ENCODE measurements at places on chromosomes 4 and X.

GRCh38 chrX:153372949-153373348, 28.2 kb downstream of the PNMA6E start:
- no peak for DNase-seq

DNA sequence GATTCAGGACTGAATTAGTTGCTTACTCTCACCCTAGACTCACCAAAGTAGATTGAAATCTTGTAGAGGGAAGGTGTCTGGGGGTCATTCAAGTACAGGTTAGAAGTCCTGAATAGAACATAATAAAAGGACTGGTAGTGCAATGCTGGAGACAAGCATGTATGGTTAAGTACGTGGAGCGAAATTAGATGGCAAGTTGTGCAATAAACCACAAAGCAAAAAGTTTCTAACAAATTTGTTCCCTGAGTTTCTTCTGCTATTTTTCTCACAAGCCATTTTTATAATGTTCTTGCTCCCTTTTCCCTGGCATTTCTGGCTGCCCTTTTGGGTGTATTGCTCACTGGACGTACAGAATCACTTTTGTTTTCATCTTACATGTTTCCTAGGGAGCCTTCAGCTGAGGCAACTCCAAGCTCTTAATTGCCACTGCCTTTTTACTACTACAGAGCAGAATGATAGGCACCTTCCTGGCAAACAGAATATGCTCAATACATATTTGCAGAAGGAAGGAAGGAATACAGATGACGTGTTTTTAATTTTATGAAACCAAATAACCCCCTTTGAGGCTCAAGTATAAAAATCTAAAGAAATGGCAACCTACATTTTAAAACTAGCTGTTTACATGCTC, 23.4 kb downstream of the LANCL3 start:
- no peak for DNase-seq

- DNase-seq, result no peak
These were observed 54.4 kb downstream of the KLHL13 start for GRCh38 chrX:118062048-118062789.

- no peak for DNase-seq
These were observed 51.5 kb upstream of the SLC4A4 start for GRCh38 chr4:71287305-71287704.

- no peak for DNase-seq
These were observed 53.2 kb upstream of the CHRNA9 start for GRCh38 chr4:40281913-40282312.

DNA sequence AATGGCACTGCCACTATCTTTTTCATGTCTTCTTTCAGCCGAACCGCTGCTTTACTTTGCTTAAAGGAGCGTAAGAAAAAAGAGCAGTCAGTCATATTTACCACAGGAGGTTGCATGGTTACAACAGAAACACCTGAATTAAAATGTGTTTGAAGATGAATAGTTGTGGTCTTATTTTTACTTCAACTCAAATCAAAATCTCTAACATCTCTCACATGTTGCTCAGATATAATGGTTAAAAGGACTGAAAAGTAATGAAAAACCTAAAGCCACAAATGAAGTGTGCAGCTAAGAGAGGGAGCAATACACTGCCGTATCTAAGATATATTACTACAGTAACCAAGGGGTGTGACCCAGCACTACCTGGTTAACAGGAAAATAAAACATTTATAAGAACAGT, 27.4 kb downstream of the FAM13A start:
- DNase-seq, result no peak

GRCh38 chr4:127995776-127996175, 30.6 kb downstream of the ABHD18 start:
- no peak for DNase-seq

- DNase-seq, result no peak
These were observed 22.4 kb upstream of the ARMCX4 start for GRCh38 chrX:101462892-101463291.

- no peak for DNase-seq
These were observed 102.6 kb upstream of the SCML1 start for GRCh38 chrX:17634542-17635207.

DNA sequence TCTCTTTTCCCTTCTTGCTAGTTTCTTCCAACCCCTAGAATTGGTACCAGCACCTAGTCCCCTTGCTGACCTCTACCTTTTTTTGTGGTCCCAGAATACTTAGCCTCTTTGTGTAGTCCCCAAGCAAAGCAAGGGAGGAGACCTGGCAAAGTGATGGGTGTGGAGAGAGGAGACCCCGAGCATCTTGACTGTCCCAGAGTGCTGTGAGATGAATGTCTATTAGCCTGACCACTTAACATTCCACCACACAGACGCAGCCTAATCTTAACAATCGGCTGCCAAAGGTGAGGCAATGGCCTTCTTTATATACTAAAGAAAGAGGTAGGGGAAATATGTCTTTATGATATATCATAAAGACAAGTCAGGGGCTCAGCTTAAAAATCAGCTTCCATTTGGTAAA, 55.9 kb downstream of the TRIM2 start:
- DNase-seq, result no peak

- DNase-seq, result no peak
These were observed 2.0 kb downstream of the SETD7 start for GRCh38 chr4:139553751-139554641.

DNA sequence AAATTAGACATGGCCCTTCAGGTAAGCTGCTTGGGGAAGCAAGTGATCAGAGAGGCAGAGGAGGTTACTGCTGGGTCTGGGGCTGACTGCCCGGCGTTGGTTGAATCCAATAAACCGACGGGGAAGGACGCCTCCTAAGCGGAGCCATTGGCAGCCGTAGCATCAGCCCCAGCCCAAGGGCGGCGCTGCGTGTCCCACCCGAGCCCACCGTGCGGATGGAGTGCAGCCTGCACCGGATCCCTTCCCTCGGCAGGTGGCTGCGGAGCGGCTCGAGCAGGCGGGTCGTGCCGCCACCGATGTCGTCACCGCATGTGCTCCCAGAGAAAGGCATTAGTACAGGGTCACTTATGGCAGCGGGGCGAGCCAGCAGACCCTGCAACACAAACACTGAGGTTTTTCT, 82.1 kb downstream of the ALPK1 start:
- DNase-seq, result no peak

- no peak for DNase-seq
These were observed 9.6 kb upstream of the DLG3 start for GRCh38 chrX:70434914-70435586.

DNA sequence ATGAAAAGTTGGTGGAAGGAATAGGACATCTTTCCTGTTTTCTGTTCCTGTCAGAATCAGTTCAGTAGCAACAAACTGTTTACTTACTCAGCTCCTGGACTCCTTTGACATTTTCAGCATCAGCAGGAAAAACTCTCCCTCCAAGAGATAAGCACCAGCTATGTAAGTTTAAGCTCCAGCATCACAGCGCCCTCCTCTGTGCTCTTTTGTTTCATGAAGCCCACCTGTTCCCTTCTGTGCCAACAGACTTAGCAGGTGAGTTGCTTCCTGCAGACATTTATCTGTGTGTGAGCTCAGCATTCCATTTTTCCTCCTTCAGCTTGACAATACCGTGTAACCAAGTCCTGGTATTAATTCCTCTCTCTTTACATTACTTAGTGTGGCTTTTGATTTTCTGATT, 644.1 kb upstream of the AGA start:
- no peak for DNase-seq

DNA sequence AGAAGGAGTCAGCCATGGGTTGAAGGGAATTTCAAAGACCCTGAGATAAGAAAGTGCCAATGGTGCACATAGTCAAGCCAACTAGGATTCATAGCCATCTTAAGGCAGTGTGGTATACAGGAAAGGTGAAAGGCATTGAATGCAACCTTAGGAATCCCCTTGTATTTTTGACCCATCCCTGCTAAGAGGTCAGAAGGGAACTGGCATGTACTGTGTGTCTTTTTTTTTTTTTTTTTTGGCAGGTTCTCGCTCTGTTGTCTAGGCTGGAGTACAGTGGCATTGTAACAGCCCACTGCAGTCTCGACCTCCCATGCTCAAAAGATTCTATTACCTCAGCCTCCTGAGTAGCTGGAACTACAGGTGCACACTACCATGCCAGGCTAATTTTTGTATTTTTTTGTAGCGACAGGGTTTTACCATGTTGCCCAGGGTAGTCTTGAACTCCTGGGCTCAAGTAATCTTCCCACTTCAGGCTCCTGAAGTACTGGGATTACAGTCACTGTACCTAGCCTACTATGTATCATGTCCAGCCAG, 40.8 kb downstream of the VSIG4 start:
- no peak for DNase-seq

DNA sequence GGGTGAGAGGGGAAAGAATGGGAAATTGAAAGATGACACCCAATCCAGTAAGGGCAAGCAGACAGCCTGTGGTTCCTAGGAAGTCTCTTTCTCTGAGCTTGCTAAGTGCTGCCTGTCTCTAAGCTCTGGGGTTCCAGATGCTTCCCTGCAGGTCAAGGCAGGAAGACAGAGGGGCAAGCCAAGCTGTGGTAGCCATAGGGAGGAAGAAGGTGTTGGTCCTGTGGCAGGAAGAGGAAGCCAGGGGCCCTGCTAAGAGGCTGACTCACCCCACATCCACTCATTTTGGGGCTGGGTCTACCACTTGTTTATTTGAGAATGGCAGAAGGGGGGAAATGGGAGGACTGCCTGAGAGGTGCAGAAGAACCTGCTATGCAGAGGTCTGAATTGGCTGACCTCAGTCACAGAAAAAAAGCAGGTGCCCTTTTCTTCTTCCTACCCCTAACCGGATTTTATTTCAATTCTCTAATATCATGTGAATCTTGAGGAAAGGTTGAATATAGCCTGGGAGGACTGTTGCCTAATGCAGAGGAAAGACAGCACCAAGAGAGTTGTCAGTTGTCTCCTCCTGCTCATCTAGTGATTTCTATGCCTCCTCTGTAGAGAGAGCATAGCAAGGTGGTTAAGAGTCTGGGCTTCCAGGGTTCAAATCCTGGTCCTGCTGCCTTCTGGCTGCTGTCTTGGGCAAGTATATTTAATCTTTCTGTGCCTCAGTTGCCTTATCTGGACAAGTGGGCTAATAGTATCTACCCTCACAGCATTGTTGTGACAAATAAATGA, 27.4 kb downstream of the HOPX start:
- DNase-seq, result no peak

GRCh38 chr4:15682242-15683142, 865 bp downstream of the FAM200B start:
- no peak for DNase-seq

- DNase-seq, result no peak
These were observed 11.5 kb downstream of the SMAD1 start for GRCh38 chr4:145493166-145493565.

DNA sequence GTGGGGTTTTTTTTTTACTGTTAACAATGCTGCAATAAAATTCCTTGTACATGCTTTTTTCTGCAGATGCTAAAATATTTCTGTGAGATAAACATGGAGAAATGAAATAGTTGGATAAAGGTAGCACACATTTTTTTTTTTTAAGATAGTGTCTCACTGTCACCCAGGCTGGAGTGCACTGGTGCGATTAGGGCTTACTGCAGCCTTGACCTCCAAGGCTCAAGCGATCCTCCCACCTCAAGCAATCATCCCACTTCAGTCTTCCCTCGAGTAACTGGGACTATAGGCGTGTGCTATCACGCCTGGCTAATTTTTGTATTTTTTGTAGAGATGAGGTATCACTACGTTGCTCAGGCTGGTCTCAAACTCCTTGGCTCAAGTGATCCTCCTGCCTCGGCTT, 1.8 kb upstream of the HUWE1 start:
- DNase-seq, result no peak

DNA sequence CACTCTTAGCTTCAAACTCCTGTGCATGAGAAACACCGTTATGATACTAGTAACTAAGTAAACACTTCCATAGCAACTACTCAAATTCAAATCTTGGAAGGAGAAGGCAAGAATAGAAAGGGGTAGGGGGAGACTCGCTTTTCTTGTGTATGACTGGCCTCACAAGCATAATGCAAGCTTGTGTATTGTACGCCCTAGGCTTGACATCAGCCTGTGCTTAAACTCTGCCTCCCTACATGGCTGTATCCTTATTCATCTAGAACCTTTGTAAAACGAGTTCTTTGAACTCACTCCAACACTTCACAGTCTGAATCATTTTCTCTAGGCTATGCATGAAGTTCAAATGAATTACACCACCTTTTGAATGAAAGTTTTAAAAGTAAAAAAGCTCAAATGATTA, 1071.2 kb upstream of the ADGRL3 start:
- no peak for DNase-seq

- no peak for DNase-seq
These were observed 34.5 kb upstream of the HELT start for GRCh38 chr4:184983672-184984356.

GRCh38 chrX:148691456-148691855, 191.0 kb downstream of the AFF2 start:
- no peak for DNase-seq

DNA sequence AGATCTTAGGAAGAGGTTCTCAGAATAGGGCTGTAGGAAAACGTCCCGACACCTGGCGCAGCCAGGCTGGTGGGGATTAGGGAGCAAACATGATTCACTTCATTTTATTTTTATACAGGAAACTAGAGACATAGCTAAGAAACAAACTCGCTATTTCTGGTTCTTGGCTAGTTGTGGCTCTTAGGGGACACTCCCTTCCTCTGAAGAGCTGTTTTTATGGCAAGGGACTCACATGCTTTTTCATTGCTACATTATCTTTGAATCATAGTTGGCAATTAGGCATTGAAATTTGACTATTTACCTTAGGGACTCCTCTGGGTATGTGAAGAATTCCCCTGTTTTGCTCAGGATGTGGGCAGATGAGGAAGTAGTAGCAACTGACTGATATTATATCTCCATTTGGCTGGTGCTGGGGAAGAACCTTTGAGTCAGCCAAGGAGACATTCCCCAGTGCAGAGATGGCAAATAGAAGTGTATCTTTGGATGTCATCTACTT, 174.5 kb downstream of the SMIM20 start:
- DNase-seq, result no peak

DNA sequence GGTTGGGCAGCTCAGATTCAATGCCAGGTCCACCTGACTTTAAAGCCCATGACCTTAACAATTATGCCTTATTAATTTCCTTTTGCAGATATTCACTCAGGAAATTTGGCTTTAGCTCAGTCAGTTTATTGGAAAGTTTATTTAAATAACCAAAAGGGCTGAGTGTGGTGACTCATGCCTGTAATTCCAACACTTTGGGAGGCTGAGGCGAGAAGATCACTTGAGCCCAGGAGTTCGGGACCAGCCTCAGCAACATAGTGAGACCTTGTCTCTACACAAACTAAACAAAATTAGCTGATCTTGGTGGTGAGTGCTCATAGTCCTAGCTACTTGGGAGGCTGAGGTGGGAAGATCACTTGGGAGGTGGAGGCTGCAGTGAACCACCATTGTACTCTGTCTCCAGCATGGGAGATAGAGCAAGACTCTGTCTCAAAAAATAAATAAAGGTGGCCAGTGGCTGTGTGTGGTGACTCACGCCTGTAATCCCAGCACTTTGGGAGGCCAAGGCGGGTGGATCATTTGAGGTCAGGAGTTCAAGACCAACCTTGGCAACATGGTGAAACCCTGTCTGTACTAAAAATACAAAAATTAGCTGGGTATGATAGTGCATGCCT, 43.3 kb downstream of the RHOH start:
- no peak for DNase-seq

DNA sequence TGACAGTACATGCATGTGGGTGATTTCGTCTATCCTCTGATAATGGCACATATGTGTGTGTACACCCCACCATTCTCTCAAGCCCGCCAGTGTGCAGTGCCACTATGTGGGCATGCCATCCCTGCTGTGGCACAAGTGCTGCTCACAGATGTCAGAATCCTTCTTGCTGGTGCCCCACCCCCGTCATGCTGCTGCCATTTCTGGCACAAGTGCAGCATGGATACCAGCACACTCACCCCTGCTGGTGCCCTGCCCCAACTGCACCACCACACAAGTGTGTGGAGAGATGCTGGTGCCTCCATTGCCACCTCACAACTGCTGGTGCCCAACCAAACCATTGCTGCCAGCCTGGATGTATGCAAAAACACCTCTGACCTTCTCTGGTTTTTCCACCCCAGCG, 1133.8 kb downstream of the TECRL start:
- DNase-seq, result no peak
